ENCODE measurements at places on chromosomes 12 and 14.

DNA sequence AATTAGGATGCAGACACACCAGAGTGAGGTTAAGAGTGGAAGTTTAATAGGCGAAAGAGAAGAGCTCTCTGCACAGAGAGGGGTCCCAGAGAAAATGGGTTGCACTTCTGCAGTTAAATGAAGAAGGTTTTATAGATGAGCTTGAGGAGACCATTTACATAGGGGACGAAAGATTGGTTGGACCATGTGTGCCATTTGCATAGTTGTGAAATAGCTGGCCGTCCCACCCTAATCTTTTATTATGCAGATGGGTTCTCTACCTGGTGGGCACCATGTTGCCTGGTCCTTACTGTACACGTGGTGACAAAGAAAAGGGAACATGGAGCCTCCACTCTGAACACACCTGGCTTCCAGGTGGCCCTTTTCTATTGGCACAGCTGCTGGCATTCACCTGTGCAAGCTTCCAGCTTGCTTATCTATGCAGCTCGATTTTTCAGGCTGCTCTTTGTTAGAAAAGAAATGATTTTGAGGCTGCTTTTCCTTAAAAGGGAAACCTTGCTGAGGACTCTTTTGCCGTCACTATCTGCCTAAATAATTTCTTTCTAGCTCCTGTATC lies 67.1 kb upstream of the SRSF5 start:
- DNase-seq = peak; percentile 97

- DNase-seq = no peak
Observed at GRCh38 chr14:50806241-50806933, 24.6 kb downstream of the NIN start.

DNA sequence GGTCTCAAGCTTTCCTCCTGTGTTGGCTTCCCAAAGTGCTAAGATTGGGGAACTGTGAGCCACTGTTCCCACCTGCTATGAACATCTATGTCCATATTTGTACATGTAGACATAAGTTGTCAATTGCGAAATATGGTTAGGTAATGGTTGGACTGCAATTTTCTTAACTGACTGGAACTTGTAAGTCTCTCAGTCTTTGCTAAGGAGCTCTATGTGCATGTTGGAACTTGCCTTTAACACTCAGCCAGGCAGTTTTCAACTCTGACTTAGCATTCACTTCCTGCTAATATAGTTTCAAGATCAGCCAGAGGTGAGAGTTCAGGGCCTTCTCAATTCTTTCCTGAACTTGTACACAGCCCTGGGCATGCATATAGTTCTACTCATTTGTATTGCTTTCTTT lies 44.5 kb upstream of the EEA1 start:
- DNase-seq = no peak

DNA sequence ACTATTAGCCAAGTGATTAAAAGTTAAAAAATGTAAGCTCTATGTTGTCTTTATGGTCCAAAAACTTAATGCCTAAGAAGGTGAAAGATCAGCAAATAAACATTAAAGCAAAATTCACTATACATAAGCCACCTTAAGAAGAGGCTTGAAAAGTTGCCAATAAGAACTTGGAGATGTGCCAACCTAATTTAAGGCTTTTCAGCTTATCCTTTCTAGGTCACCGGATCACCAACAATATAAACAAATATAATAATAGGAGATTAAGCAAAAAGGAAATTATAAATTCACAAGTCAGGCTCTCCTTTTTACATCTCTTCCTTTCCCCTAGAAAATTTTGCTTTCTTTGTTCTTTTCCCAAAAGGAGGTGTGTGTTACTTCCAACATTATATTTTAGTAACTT lies 30.9 kb downstream of the SLC2A3 start:
- DNase-seq = peak; percentile 11

GRCh38 chr12:21773263-21773741 lies 1.2 kb downstream of the KCNJ8 start:
- no peak for DNase-seq

- peak; percentile 15 for DNase-seq
Observed at GRCh38 chr14:67820428-67820971, 921 bp downstream of the RAD51B start.

DNA sequence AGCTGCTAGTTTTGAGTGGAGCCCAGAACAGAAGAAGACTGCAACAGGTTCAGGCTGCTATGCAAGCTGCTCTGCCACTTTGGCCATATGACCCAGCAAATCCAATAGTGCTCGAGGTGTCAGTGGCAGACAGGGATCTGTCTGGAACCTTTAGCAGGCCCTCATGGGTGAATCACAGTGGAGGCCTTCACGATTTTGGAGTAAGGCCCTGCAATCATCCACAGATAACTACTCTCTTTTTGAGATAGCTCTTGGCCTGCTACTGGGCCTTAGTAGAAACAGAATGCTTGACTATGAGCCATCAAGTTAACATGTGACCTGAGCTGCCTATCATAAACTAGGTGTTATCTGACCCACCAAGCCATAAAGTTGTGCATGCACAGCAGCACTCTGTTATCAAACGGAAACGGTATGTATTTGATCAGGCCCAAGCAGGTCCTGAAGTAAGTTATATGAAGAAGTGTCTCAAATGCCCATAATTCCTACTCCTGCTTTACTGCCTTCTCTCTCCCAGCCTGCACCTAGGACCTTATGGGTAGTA lies 116.9 kb upstream of the CCDC196 start:
- no peak for DNase-seq

GRCh38 chr14:104143521-104144452 lies 5.4 kb downstream of the KIF26A start:
- no peak for DNase-seq

GRCh38 chr12:77477907-77478533 lies 352.7 kb upstream of the NAV3 start:
- no peak for DNase-seq

GRCh38 chr14:42994051-42994736 lies 1387.5 kb downstream of the LRFN5 start:
- DNase-seq = no peak

Measured in NCI-H146 (cell line).